Purkinje cell (primary cell): ENCODE measurements at places on chromosomes 6 and 20. TPM values are rescaled to one million over a fixed set of nuclear protein-coding genes. Genes with fewer than 3 reads are reported as not detected.

DYNLT2 gene
- 2.8 and 4.0 TPM in 2 replicates for polyA plus RNA-seq

MYL9 gene
- not detected in 2 replicates for polyA plus RNA-seq

SLC26A8 gene
- 1.4 and 2.9 TPM in 2 replicates for polyA plus RNA-seq

CST7 gene
- not detected in 2 replicates for polyA plus RNA-seq

AIG1 gene
- polyA plus RNA-seq = 107 and 108 TPM in 2 replicates

SPATS1 gene
- polyA plus RNA-seq = 0.22 TPM in 1 of 2 replicates, not detected in the other

MAK gene
- polyA plus RNA-seq = 0.32 TPM in 1 of 2 replicates, not detected in the other

FERMT1 gene
- polyA plus RNA-seq = 0.31 TPM in 1 of 2 replicates, not detected in the other

ADGRG6 gene
- 0.09 TPM in 1 of 2 replicates, not detected in the other for polyA plus RNA-seq

SLC13A3 gene
- 0.78 and 2.6 TPM in 2 replicates for polyA plus RNA-seq

CDH26 gene
- polyA plus RNA-seq = 6.2 and 15.3 TPM in 2 replicates

UST gene
- 7.2 and 11.7 TPM in 2 replicates for polyA plus RNA-seq

DNAH8 gene
- polyA plus RNA-seq = not detected in 2 replicates

WFDC9 gene
- polyA plus RNA-seq = not detected in 2 replicates

EZR gene
- 5.5 and 11.2 TPM in 2 replicates for polyA plus RNA-seq

PNPLA1 gene
- not detected in 2 replicates for polyA plus RNA-seq

HTR1E gene
- 0.58 TPM in 1 of 2 replicates, not detected in the other for polyA plus RNA-seq

PLG gene
- polyA plus RNA-seq = not detected in 2 replicates

BMP5 gene
- not detected in 2 replicates for polyA plus RNA-seq

LAMA2 gene
- polyA plus RNA-seq = 1.2 and 2.1 TPM in 2 replicates

TINAG gene
- not detected in 2 replicates for polyA plus RNA-seq

TNNC2 gene
- polyA plus RNA-seq = 3.8 TPM in 1 of 2 replicates, not detected in the other

OTOR gene
- polyA plus RNA-seq = 35.0 and 52.0 TPM in 2 replicates

HECA gene
- polyA plus RNA-seq = 7.5 and 9.5 TPM in 2 replicates

GMNN gene
- polyA plus RNA-seq = 14.2 and 36.3 TPM in 2 replicates

CLPSL1 gene
- not detected in 2 replicates for polyA plus RNA-seq

EDN3 gene
- 0.63 TPM in 1 of 2 replicates, not detected in the other for polyA plus RNA-seq

SIRPD gene
- polyA plus RNA-seq = 2.2 TPM in 1 of 2 replicates, not detected in the other

PHACTR3 gene
- polyA plus RNA-seq = 15.5 and 23.0 TPM in 2 replicates
